ENCODE measurements at places on chromosomes 7 and 10. TPM values are rescaled to one million over a fixed set of nuclear protein-coding genes. Genes with fewer than 3 reads are reported as not detected.

- H3K27ac ChIP-seq: no peak overlapping the region
- no peaks in the 10 kb centered on the region for H3K36me3 ChIP-seq
- no peak overlapping the region for H3K4me3 ChIP-seq
Observed at GRCh38 chr7:18715988-18716387, 220.4 kb downstream of the HDAC9 start.

DNA sequence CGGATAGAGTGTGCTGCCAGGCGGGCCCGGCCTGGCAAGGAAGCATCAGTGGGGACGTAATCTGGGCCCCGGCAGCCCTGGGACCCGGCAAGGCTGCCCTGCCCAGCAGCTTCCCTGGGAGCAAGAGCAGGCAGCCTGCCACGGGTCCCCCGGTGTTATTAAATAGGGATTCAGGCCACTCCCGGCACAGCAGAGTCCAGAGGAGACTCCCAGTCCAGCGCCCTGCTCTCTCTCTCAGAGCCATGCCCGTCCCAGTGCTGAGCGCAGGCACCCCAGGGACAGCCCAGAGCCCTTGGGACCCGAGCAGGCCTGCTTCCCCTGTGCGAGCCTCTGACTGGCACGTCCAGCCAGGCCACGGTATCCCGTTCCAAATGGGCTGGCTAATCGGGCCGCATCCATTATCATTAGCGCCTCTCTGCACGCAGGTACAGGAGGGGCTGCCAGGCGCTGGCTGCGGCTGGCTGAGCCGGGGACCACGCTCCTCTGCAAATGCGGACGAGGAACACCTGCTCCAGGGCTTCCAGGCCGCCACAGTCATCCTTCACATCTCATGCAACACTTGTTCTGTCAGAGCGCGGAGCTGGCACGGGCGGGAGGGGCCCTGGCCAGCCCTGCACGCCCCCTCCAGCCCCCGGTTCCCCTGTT, 344.2 kb upstream of the MKI67 start:
- no peaks in the 10 kb centered on the region for H3K27me3 ChIP-seq
- H3K4me1 ChIP-seq: no peaks in the 10 kb centered on the region
- no peak overlapping the region for H3K27ac ChIP-seq

DNA sequence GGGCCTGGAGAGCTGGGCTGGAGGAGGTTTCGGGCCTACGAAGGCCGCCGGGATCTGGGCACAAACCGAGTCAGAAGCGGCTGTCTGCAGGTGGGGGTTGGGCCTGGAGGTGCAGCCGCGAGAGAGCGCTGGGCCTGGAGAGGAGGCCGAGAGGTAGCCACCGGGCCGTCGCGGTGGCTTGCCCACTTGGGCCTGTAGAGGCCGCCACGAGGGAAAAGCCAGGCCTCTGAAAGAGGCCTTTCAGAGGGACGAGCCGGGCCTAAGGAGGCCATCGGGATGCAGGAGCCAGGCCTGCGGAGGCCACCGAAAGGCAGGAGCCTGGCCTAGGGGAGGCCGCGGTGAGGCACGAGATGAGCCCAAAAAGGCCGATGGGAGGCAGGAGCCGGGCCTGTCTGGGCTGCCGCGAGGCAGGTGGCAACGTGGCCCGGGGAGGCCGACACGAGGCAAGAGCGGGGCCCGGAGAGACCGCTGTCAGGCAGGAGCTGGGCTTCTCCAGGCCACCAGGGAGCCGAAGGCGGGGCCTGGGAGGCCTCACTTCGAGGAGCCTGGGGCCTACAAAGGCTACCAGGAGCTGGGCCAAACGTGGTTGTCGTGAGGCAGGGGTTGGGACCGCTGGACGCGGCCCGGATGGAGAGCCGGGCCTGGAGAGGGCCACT, 25.6 kb downstream of the MDH2 start:
- peaks cover 15% of the 10 kb centered on the region for H3K36me3 ChIP-seq
- no peak overlapping the region for H3K4me3 ChIP-seq
- DNase-seq: no peak
- H3K27ac ChIP-seq: no peak overlapping the region

- H3K27me3 ChIP-seq: no peaks in the 10 kb centered on the region
- H3K27ac ChIP-seq: no peak overlapping the region
- no peaks in the 10 kb centered on the region for H3K4me1 ChIP-seq
- no peak for DNase-seq
Observed at GRCh38 chr7:84387595-84387994, 193.0 kb upstream of the SEMA3A start.

- no peaks in the 10 kb centered on the region for H3K27me3 ChIP-seq
- DNase-seq: no peak
- no peaks in the 10 kb centered on the region for H3K4me1 ChIP-seq
- no peak overlapping the region for H3K4me3 ChIP-seq
- no peaks in the 10 kb centered on the region for H3K36me3 ChIP-seq
Observed at GRCh38 chr10:130933008-130933390, 378.5 kb downstream of the TCERG1L start.

GRCh38 chr10:73183667-73184281, 15.9 kb downstream of the FAM149B1 start:
- no peak overlapping the region for H3K27ac ChIP-seq
- no peak overlapping the region for H3K4me3 ChIP-seq

- no peak overlapping the region for H3K4me3 ChIP-seq
- no peaks in the 10 kb centered on the region for H3K27me3 ChIP-seq
- DNase-seq: no peak
- peak overlapping the region; percentile 20 for H3K27ac ChIP-seq
- peaks cover 4% of the 10 kb centered on the region for H3K4me1 ChIP-seq
Observed at GRCh38 chr10:61992671-61993668, 91.5 kb downstream of the ARID5B start.

GRCh38 chr7:64885520-64886240, 17.4 kb upstream of the ZNF273 start:
- H3K27me3 ChIP-seq: no peaks in the 10 kb centered on the region
- peaks cover 13% of the 10 kb centered on the region for H3K4me1 ChIP-seq
- H3K4me3 ChIP-seq: no peak overlapping the region
- peak; percentile 24 for DNase-seq
- H3K27ac ChIP-seq: no peak overlapping the region
- no peaks in the 10 kb centered on the region for H3K36me3 ChIP-seq

DNA sequence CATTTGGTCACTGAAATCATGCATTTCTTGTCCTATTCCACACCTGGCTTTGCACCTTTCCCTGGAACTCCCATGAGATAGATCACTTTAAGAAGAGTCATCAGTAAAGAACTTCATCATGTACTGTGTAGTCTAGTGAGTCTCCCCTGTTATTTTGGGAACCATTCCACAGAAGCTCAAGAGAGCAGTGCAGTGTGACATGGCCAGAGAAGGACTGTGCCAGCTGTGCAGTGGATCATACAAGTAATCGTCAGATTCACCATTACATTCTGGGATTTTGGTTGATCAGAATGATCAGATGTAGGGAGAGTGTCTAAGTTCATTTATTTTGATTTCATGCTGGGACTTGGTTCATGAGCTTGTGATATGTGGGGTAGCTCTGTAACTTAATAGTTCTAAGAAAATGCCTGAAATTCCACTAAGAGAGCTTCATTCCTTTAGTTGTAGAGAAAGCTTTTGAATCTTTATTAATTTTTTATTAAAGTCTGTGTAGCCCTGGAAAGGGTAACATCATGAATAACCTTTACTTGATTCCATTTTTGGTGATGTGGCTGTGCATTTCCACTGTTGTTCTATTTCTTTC, 166.8 kb downstream of the SUGCT start:
- H3K4me3 ChIP-seq: no peak overlapping the region
- no peaks in the 10 kb centered on the region for H3K36me3 ChIP-seq
- no peak overlapping the region for H3K27ac ChIP-seq
- H3K4me1 ChIP-seq: no peaks in the 10 kb centered on the region
- no peaks in the 10 kb centered on the region for H3K27me3 ChIP-seq

GRCh38 chr10:51074238-51075028, at the start of gene PRKG1:
Gene PRKG1, plus strand, starts transcription at chr10:51074487.
- H3K4me1 ChIP-seq: peaks cover 17% of the 10 kb centered on the region
- no peaks in the 10 kb centered on the region for H3K27me3 ChIP-seq
- H3K27ac ChIP-seq: peak within 1 kb of the TSS; percentile 63
- H3K4me3 ChIP-seq: peak within 1 kb of the TSS; percentile 50
- DNase-seq: peak; percentile 38

GRCh38 chr10:71731791-71732190, 12.2 kb upstream of the C10orf105 start:
- no peaks in the 10 kb centered on the region for H3K36me3 ChIP-seq
- no peak overlapping the region for H3K4me3 ChIP-seq
- DNase-seq: no peak
- H3K4me1 ChIP-seq: peaks cover 5% of the 10 kb centered on the region

Gene HOXA4
- 0.32 TPM for polyA plus RNA-seq

Gene AKR1C4
- 104 TPM for polyA plus RNA-seq

Gene REEP3
- polyA plus RNA-seq: 26.9 TPM

Gene MYL10
- polyA plus RNA-seq: not detected

Gene MPLKIP
- 45.0 TPM for polyA plus RNA-seq

Gene GATA3
- 0.32 TPM for polyA plus RNA-seq

Gene SIRT1
- 5.5 TPM for polyA plus RNA-seq

Data from liver (tissue), 10 donors.